T-helper 17 cell (primary cell): ENCODE measurements at places on chromosomes 2 and 18. TPM values are rescaled to one million over a fixed set of nuclear protein-coding genes. Genes with fewer than 3 reads are reported as not detected.

DNA sequence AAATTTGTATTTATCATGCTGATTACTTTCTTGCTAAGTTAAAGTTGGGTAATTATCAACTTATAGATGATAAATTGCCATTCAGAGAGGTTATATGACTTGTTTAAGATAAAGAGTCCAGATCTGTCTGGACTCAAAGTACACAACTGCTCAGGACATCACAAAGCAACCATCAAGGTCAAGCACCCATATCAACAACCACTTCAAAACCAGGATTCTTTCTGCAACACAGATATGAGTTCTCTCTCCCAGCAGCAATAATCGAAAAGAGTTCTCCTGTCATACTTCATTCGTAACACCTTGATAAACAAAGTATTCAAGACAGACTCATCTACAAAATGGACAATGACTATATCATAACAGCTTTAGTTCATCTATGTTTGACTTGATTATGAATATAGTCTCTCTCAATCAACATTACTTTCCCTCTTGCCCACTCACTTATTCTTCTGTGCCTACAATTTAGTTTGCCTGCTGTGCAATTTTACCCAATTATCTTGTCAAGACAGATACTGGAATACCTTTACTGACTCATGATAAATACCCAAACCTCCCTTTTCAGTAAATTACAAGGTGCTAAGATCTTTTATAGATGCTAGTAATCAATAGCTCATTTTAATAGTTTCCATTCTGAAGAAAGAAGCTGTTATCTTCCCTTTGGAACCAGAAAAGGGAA is 281.8 kb downstream of the NBAS start:
- H3K4me3 ChIP-seq, result no peak overlapping the region
- no peaks in the 10 kb centered on the region for H3K27me3 ChIP-seq
- DNase-seq, result no peak
- peaks cover 8% of the 10 kb centered on the region for H3K36me3 ChIP-seq
- no peak overlapping the region for H3K27ac ChIP-seq

- no peaks in the 10 kb centered on the region for H3K4me1 ChIP-seq
- no peak overlapping the region for H3K27ac ChIP-seq
- peaks cover 1% of the 10 kb centered on the region for H3K36me3 ChIP-seq
- peaks cover 57% of the 10 kb centered on the region for H3K27me3 ChIP-seq
Measured at GRCh38 chr2:127658641-127659407, 12.9 kb downstream of the GPR17 start.

DNA sequence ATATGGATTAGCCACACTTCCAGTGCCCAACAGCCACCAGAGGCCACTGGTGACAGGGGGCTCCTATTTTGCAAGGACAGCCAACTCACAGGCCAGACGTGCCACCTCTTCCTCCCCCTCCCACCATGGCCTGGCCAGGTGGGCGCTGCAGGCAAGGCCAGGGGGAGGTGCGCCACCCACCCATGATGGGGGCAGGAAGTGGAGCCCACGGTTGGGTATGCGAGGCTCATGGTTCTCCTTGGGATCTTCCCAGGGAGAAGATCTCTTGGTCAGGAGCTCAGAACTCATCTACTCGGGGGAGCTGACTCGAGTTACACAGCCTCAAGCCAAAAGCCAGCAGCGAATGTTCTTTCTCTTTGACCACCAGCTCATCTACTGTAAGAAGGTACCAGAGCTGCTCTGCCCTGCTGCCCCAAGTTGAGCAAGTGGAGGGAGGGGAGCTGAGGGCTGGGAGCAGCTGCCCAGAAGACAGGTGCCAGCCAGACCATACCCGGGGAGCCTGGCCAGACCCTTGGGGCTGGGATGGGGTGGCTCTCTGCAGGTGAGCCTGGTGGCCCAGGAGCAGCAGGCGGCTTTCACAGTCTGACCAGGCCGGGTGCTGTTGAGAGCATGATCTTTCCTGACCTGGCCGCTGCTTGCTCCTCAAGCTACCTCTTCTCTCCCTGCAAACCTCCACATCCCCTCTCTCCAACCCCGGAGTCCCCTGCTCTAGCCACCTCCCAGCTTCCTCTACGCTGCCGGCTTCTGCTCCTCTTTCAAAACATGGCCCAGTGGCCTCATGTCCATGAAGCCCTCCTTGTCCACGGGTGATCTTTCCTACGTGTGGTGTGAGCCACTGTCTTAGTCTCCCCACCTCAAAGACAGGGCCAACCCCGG is 49.8 kb downstream of the FAM168B start:
- peaks cover 5% of the 10 kb centered on the region for H3K36me3 ChIP-seq
- H3K4me3 ChIP-seq, result peak overlapping the region; percentile 36
- no peaks in the 10 kb centered on the region for H3K27me3 ChIP-seq
- no peak overlapping the region for H3K27ac ChIP-seq
- no peak for DNase-seq
- H3K4me1 ChIP-seq, result peaks cover 22% of the 10 kb centered on the region

GRCh38 chr2:212147921-212148513 is 390.6 kb downstream of the ERBB4 start:
- no peak overlapping the region for H3K4me3 ChIP-seq
- no peaks in the 10 kb centered on the region for H3K27me3 ChIP-seq
- H3K27ac ChIP-seq, result no peak overlapping the region
- H3K4me1 ChIP-seq, result no peaks in the 10 kb centered on the region
- no peak for DNase-seq

DNA sequence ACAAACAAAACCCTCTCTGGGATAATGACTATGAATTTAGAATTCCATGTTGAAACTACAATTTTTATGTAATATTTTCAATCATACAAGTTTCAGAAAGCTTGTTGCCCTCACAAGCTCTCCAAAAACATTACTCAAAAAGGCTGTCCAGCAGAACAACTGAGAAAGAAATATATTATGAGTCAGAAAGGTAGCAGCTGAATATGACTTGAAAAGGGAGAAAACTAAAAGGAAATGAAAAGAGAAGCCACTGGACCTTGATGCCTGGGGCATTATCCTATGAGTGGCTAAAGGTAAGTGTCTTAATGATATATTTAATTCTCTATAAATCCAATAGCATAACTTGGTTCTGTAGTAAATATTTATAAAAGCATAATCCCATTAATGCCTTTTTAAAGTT is 61.8 kb downstream of the NXPH2 start:
- H3K4me1 ChIP-seq, result peaks cover 2% of the 10 kb centered on the region
- H3K4me3 ChIP-seq, result no peak overlapping the region
- no peak overlapping the region for H3K27ac ChIP-seq
- no peak for DNase-seq
- peaks cover 2% of the 10 kb centered on the region for H3K36me3 ChIP-seq

GRCh38 chr2:85057226-85057962 is 75.8 kb upstream of the TCF7L1 start:
- no peak overlapping the region for H3K4me3 ChIP-seq
- H3K27ac ChIP-seq, result peak overlapping the region; percentile 70
- peaks cover 14% of the 10 kb centered on the region for H3K4me1 ChIP-seq
- H3K27me3 ChIP-seq, result no peaks in the 10 kb centered on the region

GRCh38 chr2:128868686-128869551 is 550.3 kb upstream of the HS6ST1 start:
- H3K4me1 ChIP-seq, result no peaks in the 10 kb centered on the region
- H3K27me3 ChIP-seq, result no peaks in the 10 kb centered on the region
- H3K27ac ChIP-seq, result no peak overlapping the region
- no peak for DNase-seq
- no peaks in the 10 kb centered on the region for H3K36me3 ChIP-seq

DNA sequence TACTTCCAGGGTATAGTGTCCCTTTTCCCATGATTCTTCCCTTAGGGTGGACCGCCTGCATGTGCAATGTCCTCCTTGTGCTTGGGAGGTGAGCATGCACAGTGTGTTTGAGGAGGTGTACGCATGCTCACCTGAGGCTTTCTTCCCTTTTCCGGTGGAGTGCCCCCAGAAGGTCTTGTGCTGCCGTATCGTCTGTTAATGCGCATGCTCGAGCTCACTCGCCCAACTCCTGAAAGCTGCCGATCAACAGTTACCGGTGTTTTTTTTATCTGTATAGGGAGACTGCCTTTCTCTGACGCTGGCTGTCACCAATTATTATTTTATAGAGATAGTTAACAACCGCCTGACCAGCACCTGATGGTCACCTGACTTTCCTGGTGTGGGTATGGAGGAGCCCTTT is 458.8 kb upstream of the MEX3C start:
- peaks cover 30% of the 10 kb centered on the region for H3K27me3 ChIP-seq
- H3K4me3 ChIP-seq, result no peak overlapping the region
- H3K27ac ChIP-seq, result no peak overlapping the region
- no peaks in the 10 kb centered on the region for H3K36me3 ChIP-seq
- DNase-seq, result no peak

- H3K27me3 ChIP-seq, result no peaks in the 10 kb centered on the region
- DNase-seq, result no peak
- peaks cover 13% of the 10 kb centered on the region for H3K4me1 ChIP-seq
- H3K36me3 ChIP-seq, result peaks cover 7% of the 10 kb centered on the region
Measured at GRCh38 chr2:11286749-11287148, 57.7 kb downstream of the ROCK2 start.

GRCh38 chr2:223901854-223902253 is 43.3 kb downstream of the WDFY1 start:
- H3K36me3 ChIP-seq, result peaks cover 7% of the 10 kb centered on the region
- no peak overlapping the region for H3K4me3 ChIP-seq
- H3K4me1 ChIP-seq, result peaks cover 6% of the 10 kb centered on the region
- H3K27ac ChIP-seq, result no peak overlapping the region
- H3K27me3 ChIP-seq, result no peaks in the 10 kb centered on the region

DNA sequence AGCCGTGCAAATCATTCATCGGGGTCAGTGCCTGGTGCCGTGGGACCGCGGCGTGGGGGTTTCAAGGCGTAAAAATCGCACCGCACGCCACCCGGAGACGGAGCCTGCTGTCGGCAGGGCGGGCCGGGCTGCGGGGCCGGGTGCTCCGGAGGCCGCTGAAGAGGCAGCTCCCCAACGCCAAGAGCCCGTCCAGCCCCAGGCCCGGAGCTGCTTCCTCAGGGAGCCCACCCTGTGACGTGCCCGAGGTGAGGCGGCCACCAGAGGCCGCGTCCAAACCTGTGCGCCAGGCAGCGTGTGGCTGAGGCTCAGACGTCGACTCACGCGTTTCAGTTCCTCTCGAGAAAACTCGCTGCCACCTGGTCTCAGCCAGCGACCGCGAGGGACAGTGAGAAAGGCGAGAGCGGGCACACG is 98.1 kb downstream of the NFATC1 start:
- no peak overlapping the region for H3K27ac ChIP-seq
- peaks cover 6% of the 10 kb centered on the region for H3K36me3 ChIP-seq
- H3K4me3 ChIP-seq, result no peak overlapping the region
- H3K27me3 ChIP-seq, result no peaks in the 10 kb centered on the region

GRCh38 chr2:99285526-99285925 is 15.5 kb downstream of the LYG1 start:
- H3K27ac ChIP-seq, result no peak overlapping the region
- H3K4me3 ChIP-seq, result no peak overlapping the region
- no peak for DNase-seq
- peaks cover 2% of the 10 kb centered on the region for H3K4me1 ChIP-seq
- no peaks in the 10 kb centered on the region for H3K27me3 ChIP-seq

DNA sequence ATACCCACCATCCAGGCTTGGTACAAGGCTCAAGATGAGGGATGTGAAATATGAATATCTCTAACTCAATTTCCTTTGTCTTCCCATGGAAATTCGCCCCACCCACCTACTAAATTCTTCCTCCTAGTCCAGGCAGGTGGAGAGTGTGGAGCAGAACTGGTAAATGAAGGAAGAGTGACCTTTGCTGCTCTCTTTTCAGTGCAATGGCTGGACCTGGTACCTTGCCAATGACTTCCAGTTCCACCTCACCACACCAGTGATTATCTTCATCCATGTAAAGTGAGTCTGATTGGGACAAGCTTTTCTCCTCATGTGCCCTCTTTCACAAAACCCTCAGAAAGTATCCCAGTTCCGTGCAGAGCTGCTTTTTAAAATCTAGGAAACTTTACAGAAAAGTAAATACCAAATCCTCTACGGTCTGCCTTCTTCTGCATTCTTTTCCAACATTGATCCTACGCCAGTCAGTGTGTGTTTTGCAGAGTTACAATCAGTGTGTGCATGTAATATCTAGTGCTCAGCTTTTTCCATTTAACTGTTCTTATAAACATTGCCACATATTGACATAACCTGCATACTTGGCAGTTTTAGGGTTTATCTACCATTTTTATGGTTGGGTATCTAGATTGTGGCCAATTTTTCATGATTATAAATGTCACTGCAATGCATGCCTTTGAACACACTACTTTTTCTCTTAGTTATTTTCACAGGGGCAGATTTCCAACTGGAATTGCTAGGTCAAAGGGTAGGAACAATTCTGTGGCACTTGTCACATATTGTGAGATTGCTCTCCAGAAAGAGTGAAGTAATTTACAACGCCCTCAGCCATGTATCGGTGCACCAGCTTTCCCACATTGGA is 86.5 kb upstream of the SEC11C start:
- H3K27me3 ChIP-seq, result peaks cover 42% of the 10 kb centered on the region
- H3K4me1 ChIP-seq, result peaks cover 3% of the 10 kb centered on the region
- H3K4me3 ChIP-seq, result no peak overlapping the region
- H3K36me3 ChIP-seq, result no peaks in the 10 kb centered on the region
- DNase-seq, result no peak

DNA sequence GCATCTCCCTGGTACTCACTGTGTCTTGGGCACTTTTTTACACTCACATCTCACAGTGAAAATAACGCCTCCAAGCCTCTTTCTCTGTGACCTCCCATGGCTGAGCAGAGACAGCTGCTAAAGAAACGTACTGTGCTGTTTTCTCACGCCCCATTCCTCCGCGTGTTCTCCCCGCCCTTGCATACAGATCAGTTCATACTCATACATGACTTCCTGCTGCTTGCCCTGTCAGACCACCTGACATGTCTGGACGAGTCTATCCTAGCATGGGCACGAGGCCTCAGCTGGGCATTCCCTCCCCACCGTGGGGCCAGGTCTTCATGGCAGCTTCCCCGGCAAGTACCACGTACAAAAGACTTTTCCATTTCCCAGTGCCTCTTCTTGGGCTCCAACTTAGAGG is 21.2 kb upstream of the IL1A start:
- no peak overlapping the region for H3K4me3 ChIP-seq
- peaks cover 2% of the 10 kb centered on the region for H3K36me3 ChIP-seq
- no peaks in the 10 kb centered on the region for H3K27me3 ChIP-seq
- no peak overlapping the region for H3K27ac ChIP-seq

GRCh38 chr18:12726774-12727550 is 24.1 kb downstream of the PSMG2 start:
- H3K4me3 ChIP-seq, result no peak overlapping the region
- H3K4me1 ChIP-seq, result peaks cover 6% of the 10 kb centered on the region
- peak; percentile 26 for DNase-seq
- no peaks in the 10 kb centered on the region for H3K27me3 ChIP-seq
- H3K27ac ChIP-seq, result peak overlapping the region; percentile 39
- H3K36me3 ChIP-seq, result peaks cover under 1% of the 10 kb centered on the region

GRCh38 chr18:63534615-63535014 is 7.6 kb upstream of the SERPINB12 start:
- H3K27me3 ChIP-seq, result peaks cover 40% of the 10 kb centered on the region
- DNase-seq, result no peak
- H3K27ac ChIP-seq, result no peak overlapping the region
- H3K36me3 ChIP-seq, result no peaks in the 10 kb centered on the region

Gene ZDBF2
- total RNA-seq, result 14.0 TPM

Gene CCDC150
- 0.47 TPM for total RNA-seq

Gene SERPINB3
- not detected for total RNA-seq

Gene PLB1
- 2.2 TPM for total RNA-seq

Gene RAB10
- 42.9 TPM for total RNA-seq

Gene NTSR2
- total RNA-seq, result not detected

Gene CCDC68
- total RNA-seq, result not detected

Gene ST8SIA5
- total RNA-seq, result not detected

Gene ARL4C
- 365 TPM for total RNA-seq

Gene PDCD1
- total RNA-seq, result 8.1 TPM

Gene SF3B1
- 510 TPM for total RNA-seq
